ENCODE measurements at places on chromosomes 4 and X. TPM values are rescaled to one million over a fixed set of nuclear protein-coding genes. Genes with fewer than 3 reads are reported as not detected.

GRCh38 chrX:30997411-30997810 is 74.4 kb downstream of the FTHL17 start:
- DNase-seq = no peak

The CCSER1 gene
- not detected for total RNA-seq

The LEF1 gene
- total RNA-seq = 31.6 TPM

The UGT2A1 gene
- total RNA-seq = not detected

GRCh38 chr4:10334506-10335028 is 122.7 kb downstream of the ZNF518B start:
- DNase-seq = peak; percentile 10

The CXorf51A gene
- not detected for total RNA-seq

DNA sequence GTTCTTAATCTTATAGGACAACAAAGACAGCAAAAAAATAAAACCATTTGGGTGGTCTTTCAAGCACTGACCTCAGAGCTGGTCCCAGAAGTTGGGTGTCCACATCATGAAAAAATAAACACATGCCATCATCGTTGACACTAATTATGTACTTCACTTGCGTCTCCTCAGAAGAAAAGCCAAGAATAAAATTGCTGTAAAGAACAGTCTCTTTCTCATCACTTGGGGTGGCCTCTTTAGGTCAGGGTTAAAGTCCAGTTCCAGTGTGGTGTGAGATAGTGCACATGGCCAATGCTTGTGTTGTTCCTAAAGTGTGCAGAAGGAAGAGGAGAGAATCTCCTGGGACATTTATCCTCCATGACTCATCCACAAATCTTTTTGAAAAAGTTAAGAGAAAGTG is 49.5 kb upstream of the IBSP start:
- no peak for DNase-seq

DNA sequence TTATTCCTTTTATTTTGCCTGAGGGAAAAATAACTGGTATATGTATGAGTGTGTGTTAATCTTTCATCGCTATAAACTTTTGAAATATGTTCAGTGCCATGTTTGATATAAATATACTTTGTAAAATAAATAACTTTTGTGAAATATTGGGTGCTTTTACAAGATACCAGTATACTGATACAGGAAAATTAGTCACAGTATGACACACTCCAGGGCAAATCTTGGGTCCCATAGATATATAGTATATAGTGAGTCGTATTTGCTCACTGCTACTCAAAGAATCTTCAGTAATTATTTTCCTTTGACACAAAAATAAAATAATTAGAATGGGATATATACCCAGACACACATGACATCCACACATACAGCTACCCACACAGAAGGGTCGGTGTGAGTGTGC is 472.3 kb downstream of the GRID2 start:
- no peak for DNase-seq

GRCh38 chr4:82136161-82136801 is 237.5 kb downstream of the HNRNPD start:
- no peak for DNase-seq

DNA sequence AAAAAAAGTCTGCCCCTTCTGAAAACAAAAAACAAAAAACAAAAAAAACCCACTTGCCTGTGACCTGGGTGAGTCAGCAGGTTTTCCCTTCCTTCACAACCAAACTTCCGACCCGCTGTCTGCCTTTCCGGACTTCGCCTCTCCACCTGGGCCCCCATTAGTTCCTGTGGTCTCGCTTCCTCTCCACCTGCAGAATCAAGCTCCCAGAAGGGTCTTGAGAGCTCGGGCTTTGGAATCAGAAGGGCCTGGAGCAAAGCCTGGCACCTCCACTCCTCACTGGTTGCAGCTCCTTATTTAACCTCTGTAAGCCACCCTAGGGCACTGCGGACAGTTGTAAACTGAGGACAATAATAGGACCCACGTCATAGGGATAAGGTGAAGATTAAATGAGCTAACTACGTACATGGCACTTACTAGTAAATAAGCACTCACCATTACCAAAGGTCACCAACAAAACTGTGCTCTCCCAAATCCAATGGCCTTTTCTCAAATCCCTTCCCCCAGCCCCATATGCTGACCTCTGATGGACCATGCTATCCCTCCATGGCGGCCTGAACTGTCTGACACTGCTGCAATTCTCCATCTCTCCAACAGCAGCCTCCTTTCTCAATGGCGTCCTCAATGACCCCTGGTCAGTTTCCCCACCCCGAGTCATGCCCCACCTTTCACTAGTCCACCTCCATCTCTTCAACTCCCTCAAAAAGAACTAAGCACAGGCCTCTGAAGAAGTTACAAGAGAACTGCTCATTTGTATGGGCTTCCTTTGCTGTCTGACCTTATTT is 64.2 kb downstream of the IRF2 start:
- no peak for DNase-seq

DNA sequence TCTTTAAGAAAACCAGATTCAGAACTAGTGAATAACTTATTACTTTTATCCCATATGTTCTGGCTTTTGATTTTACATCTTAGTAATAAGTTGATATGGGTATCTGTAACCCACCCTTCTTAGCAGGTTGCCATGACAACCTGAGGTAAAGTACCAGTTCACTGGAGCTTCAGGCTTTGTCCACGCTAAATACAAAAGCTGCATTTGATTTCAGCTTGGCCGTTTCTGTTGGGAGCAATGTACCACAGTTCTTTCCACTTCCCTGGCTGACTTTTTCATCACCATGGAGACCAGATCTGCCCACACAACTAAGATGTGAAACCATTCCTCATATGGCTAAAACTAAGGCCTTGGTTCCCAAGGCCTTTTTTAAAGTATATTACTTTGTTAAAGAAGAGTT is 26.1 kb downstream of the KLHL34 start:
- DNase-seq = no peak

DNA sequence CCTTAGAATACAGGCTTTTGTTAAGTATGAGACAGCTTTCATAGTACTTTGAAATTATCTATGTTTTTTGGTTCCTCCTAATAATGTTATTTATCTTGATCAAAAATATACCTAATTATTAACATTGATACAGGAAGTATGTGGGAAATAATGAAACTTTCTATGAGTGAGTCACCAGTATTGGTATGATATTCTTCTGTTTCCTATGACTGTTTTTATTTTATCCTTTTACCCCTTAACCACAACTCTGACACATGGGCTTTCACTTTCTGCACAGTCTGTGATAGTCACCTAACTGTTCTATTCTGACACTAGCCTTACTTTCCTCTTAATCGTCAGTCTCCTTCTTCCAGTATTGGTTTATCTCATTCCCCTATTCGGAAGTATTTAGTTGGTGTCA is 4.7 kb downstream of the THAP9 start:
- peak; percentile 39 for DNase-seq

DNA sequence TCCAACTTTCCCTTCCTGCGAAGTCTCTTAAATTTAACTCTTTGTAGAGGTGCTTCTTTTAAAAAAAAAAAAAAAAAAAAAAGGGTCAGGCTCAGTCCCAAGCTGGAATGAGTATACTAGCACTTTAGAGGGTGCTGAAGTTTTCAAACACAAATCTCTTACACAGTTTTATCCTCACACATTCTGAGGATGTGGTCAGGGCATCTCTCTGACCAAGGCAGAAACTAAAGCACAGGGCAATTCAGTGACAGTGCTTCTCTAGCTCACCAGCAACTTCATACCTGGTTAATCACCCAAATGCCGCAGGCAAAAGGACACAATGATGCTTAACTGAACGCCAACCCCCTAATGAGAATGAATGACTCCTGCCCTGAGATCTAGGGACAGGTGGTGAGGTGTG is 9.8 kb upstream of the PGM2 start:
- no peak for DNase-seq

The GPR173 gene
- total RNA-seq = 2.4 TPM

GRCh38 chr4:52780617-52781354 is 29.6 kb upstream of the ERVMER34-1 start:
- DNase-seq = peak; percentile 28

DNA sequence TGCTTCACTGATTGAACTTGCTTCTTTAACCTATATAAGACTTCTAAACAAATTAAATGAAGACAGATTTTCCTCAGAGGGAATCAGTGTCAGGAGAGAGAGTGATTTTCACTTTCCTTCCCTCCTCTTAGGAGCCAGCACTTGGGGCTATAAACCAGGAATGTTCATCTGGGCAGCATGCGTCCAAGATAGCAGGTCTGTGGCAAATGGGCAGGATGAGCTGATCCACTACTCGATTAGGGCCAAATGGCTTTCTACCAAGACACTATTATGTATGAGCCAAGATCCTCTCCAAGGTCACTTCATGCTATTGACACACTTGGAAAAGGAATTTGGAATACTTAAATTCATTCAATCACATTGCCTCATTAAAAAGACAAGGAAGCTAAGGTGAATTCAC is 203.9 kb upstream of the GRID2 start:
- DNase-seq = peak; percentile 1

DNA sequence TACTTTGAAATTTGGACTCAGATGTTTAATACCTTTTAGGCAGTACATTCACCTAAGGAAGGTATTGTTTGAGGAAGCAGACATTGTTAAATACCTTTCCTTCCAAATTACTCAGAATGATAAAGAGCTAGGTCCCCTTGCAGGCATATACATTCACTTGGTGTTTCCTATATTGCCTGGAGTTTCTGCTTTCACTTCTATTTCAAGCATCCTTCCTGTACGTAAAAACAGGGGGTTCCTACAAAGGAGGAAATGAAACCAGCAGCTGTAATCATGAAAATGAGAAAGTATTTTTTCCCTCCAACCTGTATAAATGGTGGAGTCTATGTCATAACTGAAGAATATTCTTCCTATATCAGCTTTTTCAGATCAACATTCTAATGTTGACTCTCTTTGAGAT is 90.4 kb upstream of the RASGEF1B start:
- DNase-seq = no peak

GRCh38 chr4:52915191-52915590 is 53.1 kb downstream of the RASL11B start:
- DNase-seq = no peak

DNA sequence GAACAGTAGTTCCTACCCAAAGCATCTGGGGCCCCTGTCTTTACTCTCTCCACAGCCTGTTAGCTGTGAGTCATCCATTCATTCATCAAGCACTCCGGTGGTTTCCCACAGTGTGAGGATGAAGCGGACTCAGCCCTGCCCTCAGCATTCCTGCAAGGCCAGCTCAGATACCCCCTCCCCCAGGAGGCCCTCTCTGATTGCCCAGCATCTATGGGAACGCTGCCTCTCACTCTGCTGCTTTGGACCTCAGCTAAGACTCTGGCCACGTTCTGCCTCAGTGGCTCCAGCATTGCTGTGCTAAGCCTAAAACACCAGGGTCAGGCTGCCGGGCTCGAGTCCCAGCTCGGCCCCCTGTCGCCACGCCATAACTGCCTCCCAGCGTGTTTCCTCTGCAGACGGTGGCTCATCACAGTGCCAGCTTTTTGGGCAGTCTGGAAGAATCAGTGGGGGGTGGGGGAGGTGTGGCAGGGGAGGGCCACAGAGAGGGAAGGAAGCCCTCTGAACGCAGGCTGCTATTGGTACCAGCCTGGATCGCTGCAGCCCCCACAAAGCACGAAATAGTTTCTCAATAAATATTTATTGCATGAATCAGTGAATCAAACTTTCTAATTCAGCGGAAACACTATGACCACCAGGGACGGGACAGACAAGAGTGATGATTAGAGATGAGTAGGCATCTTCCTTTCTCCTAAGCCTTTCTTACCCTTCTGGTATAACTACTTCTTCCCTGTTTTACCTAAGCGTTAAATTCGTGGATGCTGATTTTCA is 74.4 kb downstream of the SORCS2 start:
- peak; percentile 84 for DNase-seq

The IL21 gene
- not detected for total RNA-seq

DNA sequence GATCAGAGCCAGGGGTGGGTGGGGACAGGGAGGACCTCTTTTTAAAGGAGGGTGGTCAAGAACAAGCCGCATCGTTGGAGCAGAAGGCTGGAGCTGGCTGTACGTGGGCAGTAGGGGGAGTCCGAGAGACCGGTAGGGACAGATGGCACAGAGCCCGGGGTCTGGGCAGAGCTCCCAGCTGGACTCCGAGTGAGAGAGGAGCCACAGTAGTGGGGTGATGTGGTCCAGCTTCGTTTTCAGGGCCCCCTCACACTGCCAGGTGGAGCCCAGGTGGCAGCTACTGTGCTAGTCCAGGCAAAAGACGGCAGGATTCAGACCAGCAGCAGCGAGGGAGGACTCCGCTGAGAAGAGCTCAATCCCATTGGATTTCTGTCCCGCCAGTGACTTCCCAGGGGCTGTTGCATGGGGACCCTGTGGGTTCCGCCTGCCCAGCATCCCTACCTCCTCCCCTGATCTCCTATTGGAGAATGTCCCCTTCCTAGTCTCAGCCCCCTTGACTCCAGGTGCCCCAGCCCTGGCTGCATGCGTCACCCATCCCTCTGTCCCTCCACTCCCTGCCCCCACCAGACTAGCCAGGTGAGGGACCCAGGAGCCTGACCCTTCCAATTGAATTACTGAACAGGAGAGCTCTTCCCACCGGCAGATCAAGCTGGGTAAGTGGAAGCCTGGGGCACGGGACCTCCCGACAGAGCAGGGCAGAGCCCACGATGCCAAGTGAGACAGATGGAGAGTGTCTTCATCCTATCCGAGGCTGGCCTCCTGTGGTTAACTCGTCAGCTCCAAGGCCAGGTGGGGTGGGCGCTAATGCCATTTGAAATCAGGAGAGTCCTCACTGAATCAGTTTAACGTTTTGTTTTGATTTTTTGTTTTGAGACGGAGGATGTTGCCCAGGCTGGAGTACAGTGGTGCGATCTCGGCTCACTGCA is 2.9 kb downstream of the ARHGAP4 start:
- DNase-seq = peak; percentile 50

GRCh38 chrX:11336201-11336600 is 43.0 kb downstream of the AMELX start:
- no peak for DNase-seq

DNA sequence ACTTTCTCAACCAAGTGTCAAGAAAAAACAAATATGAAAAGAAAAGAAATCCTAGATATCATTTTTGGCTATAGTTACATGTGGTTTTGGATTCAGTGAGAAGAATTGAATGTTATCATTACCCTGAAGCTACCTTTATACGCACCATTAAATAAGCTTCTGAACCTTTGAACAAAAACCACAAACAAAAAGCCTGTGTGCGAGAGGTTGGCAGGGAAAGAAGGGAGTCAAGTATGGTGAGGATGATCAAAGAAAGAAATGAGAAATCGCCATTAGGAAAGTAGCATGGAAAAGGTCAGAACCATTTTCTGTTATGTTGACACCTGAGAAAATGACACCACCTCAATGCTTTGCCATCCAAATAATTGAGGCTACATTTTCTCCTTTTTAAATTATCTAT is 1.2 kb upstream of the SLC7A11 start:
- peak; percentile 58 for DNase-seq
